ENCODE measurements at places on chromosomes 11 and 22.

DNA sequence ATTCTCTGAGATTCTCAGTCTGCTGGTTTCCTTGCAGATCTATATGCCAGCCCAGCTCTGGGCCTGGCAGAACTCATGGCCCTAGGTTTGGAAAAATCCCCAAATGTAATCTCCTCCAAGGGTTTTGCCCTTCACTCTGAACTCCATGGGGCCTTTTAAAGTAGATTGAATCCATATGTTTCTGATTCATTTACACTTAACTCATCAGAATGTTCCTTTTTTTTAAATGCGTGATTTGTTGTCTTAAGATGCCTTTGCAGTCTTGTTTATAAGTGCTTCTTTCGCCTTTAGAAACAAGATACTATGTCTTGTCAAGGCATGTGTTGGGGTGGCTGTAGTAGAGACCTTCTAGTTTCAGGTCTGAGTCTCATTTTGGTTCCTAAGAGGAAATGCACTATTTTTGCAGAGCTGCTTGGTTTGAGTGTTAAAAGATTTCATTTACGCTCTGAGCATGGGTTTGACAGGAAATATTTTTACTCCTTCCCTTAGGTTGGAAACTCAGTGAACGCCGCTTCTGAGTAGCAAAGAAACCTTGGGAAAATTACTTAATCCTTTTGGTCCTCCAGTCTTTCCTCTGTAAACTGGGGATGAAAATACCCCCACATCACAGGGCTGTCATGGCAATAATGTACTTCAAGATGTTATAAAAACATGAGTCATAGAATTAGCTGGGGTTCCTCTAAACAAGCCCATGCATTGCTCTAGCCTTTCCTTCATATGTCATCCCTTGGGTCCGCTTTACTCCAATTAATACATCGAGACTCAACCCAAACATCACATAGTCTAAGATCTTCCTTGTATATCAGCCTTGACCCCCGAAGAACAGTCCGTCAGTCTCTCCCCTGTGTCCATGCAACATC is 83.5 kb downstream of the SNX19 start:
- DNase-seq = no peak

DNA sequence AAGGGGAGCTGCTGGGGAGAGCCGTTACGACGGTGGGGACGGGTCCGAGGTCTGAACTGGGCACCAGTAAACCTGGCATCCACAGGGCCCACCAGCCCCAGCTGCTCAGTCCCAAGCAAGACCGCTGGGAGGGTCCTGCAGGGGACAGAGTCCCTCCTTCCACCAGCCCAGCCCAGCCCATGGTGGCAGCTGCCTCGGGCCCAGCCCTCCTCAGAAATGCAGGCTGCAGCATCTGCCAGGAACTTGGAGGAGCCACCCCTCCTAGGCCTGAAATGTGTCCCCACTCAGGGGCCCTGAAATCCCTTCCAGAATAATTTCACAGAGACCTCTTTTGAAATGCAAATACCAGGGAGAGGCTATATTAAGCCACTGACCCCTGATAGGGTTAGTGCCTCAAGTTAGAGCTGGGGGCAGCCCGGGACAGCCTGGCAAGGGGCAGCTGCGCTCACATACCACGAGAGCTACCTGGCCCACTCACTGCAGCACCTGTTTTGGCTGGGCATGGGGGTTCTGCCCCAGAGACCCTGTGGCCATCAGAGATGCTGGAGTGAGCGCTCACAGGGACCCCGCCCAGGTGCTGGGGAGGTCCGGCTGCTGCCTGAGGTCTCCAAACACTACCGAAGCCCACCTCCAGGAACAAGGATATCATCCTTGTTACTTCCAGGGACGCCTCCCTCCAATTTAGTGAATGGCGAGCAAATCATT is 53.1 kb downstream of the CELSR1 start:
- DNase-seq = no peak

DNA sequence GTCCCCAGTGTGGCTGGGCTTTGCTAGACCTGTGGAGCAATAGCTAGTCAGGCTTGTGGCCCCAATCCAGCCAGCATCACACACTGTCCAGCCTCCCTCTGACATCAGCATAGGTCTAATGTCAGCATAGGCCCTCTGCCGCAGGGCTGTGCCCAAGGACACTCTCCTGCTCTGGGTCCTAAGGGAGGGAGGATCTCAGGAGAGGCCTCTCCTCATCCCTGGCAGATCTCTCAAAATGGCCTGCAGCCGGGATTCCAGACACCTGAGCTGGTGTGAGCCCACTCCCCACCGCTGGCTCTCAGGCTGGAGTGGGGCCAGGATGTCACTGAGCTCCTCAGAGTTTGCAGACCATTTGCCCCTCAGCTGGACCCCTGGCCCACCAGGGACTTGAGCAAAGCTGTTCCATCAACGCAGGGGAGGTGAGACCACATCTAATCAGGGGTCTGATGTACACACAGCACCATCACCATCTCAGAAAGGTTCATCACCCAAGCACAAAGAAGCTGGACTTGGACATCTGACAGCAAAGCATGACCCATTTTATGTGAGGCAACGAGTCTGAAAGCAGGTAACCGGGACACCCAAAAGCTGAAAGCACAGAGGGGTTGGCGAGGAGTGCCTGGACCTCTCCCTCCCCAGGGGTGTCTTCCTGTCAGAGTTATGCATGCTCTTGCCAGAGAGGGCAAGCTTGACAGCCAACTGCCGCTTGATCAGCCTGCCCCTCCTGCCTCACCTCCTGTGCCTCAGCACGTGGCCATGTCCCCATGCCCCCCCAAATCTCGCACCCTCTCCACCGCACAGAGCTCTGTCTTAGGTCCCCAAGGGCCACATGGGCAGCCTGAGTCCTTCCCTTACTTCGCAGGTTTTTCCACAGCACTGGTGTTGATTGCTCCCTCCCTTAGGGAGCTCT is 69.7 kb upstream of the SEPTIN5 start:
- no peak for DNase-seq

GRCh38 chr11:118908901-118909618 is 16.7 kb downstream of the BCL9L start:
- no peak for DNase-seq

GRCh38 chr11:94379613-94380012 is 21.6 kb downstream of the GPR83 start:
- no peak for DNase-seq

DNA sequence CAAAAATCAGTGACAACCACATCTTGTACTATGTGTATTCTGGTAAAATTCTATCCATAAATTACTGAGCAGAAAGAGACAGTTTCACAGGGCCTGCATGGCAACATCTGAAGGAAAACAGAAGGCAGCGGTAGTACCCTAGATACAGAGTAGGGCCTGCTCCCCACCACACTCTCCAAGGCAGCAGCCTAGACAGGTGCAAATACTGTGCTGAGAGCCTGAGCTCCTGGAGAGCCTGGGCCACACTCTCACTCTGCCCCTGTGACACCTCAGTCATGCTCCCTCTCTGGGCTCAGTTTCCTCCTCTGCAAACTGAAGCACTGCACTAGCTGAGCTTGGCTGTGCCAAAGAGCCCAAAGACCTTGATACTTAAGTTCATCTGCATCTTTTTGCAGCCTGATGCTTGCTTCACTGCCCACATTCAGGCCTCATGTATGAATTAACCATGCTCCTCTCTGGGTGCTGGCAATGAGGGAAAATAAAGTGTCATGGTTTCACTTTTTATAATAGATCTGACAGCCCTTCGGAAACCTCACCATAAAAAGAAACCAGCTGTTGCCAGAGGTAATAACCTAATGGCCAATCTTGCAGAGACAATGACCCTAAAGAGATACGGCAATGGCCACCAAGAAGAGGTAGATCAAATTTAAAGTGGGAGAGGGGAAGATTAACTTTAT is 104.7 kb downstream of the PLEKHA7 start:
- peak; percentile 56 for DNase-seq

DNA sequence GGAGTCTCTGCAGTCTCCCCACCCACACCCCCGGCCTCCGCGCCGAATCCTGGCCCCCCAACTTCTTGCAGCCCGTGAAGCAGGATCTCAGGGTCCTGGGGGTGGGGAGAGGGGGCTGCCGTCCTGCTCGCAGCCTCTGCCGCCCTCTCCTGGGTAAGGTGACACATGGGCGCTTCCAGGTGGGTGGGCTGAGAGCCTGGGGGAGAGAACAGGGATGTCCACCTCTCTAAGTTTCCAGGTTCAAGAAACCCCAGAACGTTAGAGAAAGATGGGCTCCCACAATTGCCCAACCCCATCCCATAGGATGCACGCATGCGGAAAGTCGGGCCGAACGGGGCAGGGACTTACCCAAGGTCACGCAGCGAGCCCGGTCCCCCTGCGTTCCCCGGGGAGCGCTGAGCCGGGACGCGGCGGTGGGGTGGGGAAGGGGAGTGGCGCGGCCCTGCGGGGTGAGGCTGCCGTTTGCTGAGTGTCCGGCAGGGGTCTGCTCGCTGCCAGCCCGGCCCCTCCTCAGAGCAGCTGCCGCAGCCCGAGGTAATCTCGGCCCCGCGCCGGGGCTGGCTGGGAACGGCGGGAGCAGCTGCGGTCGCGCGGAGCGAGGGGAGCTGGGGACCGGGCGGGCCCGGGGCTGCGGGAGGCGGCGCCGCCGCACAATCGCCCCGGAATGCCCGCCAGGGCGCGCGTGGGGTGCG is 705 bp upstream of the CAPN1 start:
- DNase-seq = peak; percentile 56

- DNase-seq = no peak
Measured at GRCh38 chr11:83047515-83048225, 24.0 kb downstream of the RAB30 start.
